ENCODE measurements at places on chromosomes 6 and 20.
A peak's percentile ranks its signal among the peaks of the same experiment; 100 is the strongest.

- DNase-seq, result peak; percentile 33
These were observed 100.7 kb downstream of the NOL4L start for GRCh38 chr20:32484225-32484957.

- DNase-seq, result no peak
These were observed 24.9 kb downstream of the SLC22A23 start for GRCh38 chr6:3431994-3432393.

- no peak for DNase-seq
These were observed 24.2 kb downstream of the AKAP12 start for GRCh38 chr6:151263967-151264366.

- DNase-seq, result no peak
These were observed 93.2 kb downstream of the DLGAP4 start for GRCh38 chr20:36399147-36399968.

- no peak for DNase-seq
These were observed 37.0 kb downstream of the FOXO3 start for GRCh38 chr6:108597572-108598304.

DNA sequence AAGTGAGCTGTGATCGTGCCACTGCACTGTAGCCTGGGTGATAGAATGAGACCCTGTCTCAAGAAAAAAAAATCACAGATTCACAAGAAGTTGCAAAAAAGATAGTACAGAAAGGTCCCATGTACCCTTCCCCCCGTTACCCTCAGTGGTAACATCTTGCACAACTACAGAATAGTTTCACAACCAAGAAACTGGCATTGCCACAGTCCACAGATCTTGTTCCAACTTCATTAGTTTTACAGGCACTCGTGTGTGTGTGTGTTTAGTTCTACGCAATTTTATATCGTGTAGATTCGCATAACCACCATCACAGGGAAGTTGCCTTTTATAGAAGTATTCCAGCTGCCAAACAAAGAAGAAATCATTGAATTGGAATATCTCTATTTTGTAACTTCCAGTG is 19.1 kb downstream of the SPATA2 start:
- DNase-seq, result no peak

- no peak for DNase-seq
These were observed 16.7 kb downstream of the BTN2A1 start for GRCh38 chr6:26474439-26474881.

DNA sequence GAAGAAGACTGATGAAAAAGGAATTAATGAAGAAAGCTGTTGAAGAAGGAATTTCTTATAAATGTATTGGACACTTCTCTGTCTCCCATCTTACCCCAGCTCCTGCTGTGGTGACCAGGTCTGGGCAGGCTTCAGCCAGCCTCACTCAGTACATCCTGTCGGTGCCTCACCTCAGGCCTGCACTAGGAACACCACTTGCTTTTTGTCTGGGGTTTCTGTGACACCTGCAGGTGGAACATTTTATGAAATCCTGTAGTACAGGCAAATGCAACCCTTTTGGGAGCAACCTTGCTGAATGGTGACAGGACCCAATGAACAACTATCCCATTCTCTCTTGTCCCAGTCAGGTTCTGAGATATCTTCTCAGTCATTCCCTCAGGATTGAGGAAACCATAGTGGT is 129.7 kb downstream of the PRDM13 start:
- no peak for DNase-seq

DNA sequence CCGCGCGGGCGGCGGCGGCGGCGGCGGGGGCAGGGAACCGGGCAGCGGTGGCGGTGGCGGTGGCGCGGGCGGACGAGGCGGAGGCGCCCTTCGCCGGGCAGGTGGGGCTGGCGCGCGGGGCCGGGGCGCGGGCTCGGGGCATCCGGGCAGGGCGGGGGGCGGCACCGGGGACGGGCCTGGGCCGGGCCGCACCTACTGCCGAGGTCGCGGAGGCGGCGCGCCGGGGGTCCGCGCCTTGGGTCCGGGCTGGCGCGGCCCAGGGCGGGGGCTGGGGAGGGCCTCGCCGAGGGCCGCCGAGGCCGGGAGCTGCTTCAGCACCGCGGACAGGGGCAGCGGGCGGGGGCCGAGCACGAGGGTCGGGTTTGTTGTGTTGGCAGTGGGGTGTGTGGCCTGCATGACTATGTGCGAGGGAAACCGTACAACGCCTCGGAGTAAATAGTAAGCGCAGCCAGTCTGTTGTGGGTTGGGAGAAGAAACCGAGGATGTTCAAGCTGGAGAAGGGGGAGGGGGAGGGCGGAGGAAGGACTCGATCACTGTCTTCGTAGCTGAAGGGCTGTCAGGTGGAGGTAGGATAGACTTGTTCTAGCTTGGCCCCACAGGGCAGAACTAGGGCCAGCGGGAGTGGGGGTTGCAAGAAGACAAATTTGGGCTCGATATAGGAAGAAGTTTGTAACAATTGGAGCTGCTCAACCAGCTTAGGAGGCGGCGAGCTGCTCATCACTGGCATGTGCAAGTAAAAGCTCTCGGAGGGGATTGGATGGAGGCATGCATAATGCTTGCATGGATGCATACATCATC is 593 bp downstream of the MMP24 start:
- DNase-seq, result peak; percentile 1

- no peak for DNase-seq
These were observed 1.0 kb downstream of the SGK1 start for GRCh38 chr6:134316733-134317431.

DNA sequence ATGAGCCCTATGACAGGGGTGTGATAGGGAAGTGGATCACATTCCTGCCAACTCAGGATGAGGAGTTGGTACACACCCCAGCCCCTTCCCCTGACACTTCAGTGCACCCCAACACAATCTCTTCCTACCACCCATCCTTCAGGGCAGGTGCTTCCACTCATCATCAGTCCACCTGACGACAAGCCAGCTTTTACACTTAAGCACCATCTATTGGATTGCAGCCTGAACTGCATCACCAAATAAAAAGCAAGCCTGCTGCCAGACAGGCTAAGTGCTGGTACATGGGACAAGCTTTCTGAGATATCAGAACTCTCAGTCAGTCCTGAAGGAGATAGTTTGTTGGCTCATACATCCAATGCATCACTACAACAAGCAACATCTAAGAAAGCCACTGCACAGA is 69.0 kb upstream of the TMEM200A start:
- no peak for DNase-seq

DNA sequence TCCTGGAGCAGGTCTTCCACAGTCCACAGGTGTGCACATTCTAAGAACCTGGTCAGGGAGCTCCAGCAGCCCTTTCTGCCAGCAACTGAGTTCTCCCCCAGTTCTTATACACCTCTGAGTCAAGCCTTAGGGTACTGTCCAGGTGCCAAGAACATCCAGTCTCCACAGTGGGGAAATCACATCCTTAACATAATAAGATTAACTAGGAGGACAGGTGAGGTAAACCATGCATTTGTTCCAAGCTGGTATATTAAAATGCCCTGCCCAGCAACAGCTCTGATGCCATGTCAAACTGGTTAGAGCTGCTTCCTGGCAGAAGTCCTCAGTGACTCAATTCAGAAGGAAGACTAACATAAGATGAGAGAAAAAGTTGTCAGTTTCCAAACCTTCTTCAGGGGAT is 303.9 kb upstream of the SGK1 start:
- no peak for DNase-seq

GRCh38 chr6:101380897-101381630 is 12.4 kb upstream of the GRIK2 start:
- DNase-seq, result no peak

DNA sequence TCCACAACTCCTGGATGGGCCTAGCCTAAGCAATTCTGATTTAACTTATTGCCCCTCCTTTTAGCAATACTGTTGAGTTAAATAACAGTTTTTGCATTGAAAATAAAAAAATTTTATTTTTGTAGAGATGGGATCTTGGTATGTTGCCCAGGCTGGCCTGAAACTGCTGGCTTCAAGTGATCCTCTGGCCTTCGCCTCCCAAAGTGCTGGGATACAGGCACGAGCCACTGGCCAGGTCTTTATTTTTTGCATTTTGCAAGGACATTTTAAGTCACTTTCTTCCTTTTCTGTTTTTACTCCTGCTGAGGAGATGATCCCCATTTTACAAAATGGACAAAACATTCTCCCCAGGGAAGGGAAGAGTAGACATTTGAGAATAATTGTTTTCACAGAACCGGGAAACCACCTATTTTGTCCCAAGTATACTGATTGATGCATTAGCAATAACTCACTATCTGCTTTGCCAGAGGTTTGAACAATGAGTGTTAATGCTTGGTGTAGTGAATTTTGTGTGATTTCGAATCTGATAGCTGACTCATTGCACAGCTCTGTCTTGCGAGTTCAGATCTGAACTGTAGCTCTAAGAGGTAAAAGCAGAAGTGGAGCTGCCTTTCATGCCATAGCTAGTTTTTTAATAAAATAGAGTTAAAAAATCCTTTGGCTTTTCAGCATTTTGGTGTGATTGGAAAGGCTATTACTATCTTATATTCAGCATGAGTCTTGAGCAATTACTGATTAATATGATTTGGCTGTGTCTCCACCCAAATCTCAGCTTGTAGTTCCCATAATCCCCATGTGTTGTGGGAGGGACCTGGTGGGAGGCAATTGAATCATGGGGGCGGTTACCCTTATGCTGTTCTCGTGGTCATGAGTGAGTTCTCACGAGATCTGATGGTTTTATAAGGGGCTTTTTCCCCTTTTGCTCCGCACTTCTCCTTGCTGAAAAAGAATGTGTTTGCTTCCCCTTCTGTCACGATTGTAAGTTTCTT is 20.9 kb downstream of the IGF2R start:
- no peak for DNase-seq

DNA sequence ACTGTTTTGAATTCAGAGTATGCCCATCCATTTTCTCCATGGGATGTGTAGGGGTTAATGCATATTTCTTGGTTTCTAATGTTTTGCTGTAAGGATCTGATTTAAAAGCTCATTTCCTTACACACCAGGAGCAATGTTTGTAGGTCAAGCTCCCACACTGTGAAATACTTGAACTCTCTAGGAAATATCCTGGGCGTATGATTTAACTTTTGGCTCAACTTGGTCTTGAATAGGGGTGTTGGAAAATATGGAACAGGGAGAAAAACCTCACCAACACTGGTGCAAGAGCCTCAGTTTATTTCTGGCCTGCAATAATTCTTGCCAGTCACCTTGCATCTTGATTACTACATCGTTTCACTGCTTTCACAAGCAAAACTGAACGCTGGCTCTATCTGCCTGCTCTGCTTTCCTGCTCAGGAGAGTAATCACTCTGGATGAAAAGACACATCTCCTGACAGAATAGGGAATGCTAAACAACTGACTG is 25.1 kb upstream of the RFPL4B start:
- no peak for DNase-seq

DNA sequence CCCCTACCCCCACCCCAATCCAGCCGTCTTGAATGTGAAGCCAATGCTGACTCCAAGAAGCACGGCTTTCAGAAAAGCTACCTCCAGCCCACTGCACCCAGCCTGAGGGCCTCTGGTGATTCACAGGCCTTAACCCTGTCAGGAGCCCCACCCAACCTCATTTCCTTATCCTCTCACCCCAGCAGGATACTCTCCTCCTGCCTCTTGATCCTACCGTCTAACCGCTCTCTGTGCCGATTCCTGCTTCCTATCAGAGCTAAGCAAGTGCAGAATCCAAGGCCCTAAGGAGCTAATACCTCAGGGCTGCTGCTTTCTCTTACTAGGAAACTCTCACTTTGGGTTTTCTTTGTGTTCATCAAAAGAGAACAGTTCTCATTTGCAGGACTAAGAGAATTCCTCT is 47.2 kb downstream of the TRERF1 start:
- no peak for DNase-seq

DNA sequence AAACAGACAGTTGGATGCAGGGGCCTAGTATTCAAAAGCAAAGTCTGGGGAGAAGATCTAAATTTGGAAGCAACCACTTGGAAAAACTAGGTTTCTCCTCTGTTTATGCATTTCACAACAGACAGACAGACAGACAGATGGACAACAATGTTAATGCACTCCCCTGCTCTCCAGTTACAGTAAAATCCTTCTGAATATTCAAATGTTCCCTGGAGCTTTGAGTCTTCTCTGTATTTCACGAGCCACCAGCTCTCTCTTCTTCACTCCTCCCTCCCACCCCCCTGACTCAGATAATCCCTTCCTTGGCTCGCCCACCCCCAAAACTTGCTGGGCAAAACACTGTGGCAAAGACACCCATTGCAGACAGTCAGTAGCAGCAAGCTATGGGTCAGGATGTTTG is 129.3 kb upstream of the TOP1 start:
- no peak for DNase-seq

DNA sequence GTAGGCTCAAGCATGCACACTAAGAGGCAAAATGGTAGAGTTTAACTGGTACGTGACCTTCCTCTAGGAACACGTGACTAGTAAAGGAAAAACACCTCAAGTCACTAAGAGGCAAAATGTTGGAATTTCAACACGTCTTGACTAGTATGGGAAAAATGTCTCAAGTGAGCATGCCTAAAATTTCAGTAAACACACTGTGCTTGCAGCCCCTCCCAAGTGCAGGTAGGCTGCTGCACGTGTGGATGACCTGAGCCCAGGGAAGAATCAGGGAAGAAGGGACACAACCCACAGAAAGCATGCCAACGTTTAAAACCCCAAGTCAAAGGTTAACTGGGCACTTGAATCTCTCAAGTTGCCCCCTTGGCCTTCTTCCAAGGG is 162.2 kb downstream of the TENT5A start:
- no peak for DNase-seq

GRCh38 chr6:92428448-92428847 is 990.9 kb downstream of the EPHA7 start:
- DNase-seq, result no peak

GRCh38 chr6:142174703-142175102 is 27.6 kb downstream of the VTA1 start:
- DNase-seq, result no peak

DNA sequence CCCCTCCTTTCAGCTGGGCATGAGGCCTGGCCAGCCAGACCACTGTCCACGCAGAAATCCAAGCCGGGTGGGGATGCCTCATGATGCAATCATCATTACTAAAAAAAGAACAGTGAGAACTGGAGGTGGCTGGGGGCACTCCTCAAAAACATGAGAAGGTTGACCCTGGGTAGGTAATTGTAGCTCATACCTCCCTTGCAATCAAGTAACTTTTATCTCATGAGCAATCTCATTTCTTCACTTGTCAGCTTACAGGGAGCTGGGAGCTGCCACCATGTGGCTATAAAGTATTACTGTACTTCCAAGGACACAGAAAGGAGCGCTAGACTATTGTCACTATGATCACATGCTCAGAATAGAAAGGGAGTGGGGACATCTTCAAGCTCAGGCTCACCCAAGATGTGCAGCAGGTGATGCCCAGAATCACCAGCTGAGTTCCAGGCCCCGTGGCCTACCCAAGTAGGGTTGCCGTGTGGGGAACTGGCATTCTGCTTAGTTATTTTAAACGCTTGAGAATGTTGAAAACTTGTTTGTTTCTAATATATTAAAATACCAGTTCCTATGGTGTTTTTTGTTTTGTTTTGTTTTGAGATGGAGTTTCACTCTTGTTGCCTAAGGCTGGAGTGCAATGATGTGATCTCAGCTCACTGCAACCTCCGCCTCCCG is 3.0 kb upstream of the CDH26 start:
- no peak for DNase-seq

All from activated naive CD4-positive, alpha-beta T cell (primary cell).